Bronchial epithelial cell (primary cell): ENCODE measurements at places on chromosomes 1 and 21.

DNA sequence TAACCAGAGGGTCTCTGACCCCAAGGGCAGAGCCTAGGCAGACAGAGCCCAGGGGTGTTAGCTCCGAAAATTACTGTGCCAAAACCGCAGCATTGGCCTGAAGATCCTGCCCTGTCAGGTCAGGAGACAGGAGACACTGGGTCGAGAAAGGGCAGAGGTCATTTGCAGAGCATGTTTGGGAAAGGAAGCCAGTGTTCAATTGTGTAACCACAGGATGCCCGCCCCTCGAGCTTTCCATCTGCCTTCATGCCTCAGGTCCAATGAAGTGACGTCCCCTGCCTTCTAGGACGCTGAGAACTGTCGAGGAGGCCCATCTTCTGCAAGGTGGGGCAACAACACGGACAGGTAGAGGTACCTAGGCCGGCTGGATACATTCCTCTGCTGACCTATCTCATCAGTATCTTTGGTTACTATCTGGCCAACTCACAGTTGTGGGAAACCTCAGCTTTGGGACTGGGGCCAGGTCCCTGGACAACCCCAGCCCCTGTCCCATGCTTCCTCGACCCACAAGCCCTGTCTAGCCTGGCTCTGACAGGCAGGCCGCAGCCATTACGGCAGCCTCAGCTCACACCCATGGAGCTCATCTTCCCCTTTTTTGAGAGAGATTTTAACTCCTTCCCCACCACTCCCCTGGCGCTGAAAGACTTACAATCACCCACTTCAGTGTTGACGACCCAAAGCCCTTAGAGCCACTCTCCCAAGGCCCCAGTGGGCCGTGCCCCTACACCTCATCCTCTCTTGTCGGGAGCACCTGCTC, 1.3 kb downstream of the ARL8A start:
- DNase-seq: no peak

- peak; percentile 93 for DNase-seq
These were observed 4.1 kb downstream of the PYCR2 start for GRCh38 chr1:225919906-225920305.

DNA sequence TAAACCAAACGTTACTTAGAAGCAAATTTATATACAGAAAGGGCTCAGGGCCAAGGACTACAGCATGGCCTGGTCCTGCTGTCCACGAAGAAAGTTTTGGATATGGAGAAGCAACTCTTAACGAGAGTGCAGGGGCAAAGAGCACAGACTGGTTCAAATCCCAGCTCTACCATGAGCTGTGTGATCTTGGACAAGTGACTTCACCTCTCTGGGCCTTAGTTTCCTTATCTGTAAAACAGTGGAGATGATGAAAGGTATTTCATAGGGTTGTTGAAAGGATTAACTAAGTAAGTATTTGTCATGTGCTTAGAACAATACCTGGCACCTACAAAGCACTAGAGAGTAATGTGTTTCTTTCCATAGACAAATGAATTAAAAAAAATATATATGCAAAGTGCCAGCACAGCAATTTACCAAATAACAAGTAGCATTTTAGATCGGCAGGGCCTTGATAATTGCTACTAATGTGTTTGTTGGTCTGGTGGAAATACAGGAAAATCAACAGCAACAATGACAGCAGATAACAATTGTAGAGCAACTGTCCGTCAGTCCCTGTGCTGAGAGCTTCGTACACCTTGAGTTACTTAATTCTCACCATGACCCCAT, 25.4 kb downstream of the TMCO4 start:
- DNase-seq: no peak

DNA sequence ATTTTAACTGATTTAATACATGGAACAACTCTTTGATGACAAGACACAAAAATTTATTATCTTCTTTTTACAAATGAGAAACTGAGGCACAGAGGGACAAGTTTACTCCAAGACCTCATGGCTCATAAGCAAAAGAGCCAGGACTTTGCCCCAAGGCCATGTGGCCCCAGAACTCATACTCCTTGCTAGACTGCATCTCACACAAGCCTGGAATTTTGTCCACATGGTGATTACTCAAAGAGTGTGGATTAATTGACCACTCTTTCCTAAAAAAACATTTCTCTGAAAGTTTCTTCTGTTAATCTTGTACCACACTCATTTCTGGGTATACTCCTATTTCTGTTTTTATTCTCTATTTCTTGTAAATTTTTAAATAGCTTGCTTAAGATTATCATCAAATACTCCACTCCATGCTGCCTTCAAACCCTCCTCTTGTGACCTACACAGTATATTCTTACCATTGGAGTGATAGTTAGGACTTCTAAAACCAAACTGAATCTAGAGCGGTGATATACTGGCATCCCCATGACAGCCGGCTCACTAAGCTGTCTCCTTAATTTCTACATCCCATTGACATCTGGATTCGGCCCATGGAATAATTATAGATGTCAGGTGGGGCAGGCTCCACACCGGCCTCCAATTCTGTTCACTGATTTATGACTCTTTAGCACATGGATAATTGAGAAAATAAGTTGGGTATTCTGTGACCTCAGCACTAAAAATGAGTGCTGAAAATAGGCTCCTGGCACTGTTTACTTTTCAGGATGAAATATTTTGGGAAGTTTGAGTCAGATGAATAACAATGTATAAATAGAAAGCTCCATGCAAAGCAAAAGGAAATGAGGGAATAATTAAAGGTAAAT, 16.1 kb downstream of the RGS4 start:
- peak; percentile 26 for DNase-seq

DNA sequence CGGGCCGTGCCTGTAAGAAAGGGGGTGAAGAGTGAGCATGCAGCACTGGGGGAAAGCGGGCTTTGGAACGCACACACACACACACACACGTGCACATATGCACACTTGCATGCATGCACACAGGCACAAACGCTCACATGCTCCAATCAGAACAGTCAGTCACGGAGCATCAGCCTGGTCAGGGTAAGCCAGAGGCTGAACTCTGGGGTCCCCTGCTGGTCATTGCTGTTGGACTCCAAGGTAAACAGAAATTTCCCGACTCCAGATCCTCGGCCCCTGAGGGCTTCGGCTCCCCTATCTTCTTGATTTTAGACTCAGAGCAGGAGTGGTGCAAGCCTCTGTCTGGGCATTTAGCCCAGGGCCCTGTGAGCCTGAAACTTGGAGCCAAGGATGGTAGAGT, 54.2 kb downstream of the SYT2 start:
- no peak for DNase-seq

DNA sequence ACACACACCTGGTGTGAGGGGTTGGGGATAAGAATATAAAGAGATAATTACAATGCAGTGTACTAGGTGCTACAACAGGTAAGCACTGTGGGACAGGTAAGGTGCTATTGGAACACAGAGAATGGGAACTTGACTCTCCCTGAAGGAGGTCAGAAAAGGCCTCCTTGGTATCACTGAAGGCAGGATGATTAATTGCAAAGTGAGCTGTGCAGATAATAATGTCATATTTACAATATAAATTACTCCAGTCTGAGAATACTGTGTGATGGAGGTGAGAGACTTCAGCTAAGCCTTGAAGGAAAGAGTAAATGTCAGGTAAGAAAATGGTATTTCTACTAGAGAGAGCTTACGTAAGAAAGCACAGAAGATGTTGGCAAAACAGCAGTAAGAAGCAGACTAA, 91.6 kb downstream of the EPS15 start:
- DNase-seq: no peak

DNA sequence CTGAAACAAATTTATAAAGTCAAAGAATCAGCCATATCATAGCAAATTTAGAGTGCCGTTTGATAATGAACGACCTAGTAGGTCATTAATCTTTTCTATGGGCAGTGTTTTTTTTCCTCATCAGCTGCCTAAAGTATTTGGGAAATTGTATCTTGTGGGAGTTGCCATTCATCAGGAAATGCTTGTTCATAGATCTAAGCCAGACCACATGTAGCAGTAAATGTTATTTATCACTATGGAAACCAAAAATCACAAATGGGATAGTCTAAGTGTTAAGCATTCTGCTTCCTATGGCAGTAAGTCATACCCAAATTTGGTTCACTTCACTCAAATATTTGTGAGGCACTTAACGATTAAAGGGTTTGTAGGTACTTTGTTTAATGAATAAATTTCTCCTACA, 52.9 kb downstream of the LRRC8D start:
- DNase-seq: peak; percentile 60

DNA sequence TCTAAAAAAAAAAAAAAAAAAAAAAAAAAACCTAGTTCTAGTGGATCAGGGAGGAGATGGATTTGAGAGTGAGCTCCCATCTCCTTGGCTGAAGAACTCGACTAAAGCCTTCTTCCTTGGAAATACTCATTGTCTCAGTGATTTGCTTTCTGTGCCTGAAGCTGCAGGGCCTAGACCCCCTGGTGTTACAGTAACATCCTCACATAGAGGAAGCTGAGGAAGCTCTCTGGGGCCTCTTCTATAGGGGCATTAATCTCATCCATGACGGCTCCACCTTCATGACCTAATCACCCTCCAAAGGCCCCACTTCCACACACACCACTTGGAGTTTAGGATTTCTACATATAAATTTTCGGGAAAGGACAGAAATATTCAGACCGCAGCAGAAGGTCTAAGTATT, 95.9 kb upstream of the ETS2 start:
- DNase-seq: no peak

DNA sequence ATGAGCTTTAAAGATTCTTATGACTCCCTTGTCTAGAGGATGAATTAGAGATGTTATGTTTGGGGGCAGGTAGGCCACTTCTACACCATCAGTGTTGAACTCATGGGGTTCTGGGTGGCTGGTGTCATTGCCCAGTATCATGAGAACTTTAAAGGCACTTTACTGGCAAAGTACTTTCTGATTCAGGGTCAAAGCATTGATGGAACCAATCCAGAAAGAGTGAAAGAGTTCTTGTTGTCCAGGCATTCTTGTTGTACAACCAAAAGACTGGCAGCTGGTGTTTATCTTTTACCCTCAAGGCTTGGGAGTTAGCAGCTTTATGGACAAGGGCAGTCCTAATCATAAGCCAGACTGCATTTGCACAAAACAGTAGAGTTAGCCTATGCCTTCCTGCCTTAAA, 673.0 kb downstream of the USP25 start:
- DNase-seq: no peak

DNA sequence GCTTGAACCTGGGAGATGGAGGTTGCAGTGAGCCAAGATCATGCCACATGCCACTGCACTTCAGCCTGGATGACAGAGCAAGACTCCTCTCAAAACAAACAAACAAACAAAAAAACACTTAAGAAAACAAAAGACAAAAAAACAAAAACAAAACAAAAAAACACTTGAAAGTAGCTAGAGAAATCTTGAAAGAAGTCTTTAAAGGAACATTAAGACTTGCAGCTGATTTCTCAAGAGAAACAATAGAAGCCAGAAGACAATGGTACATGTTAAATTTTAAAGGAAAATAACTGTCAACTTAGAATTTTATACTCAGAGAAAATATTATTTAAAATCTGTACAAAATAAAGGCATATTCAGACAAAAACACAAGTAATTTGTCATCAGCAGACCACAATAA, 71.3 kb downstream of the HLX start:
- DNase-seq: no peak
